MCF 10A (cell line): ENCODE measurements at places on chromosomes 12 and 14.
A peak's percentile ranks its signal among the peaks of the same experiment; 100 is the strongest.

GRCh38 chr14:44529026-44529425 lies 21.9 kb upstream of the FSCB start:
- no peaks in the 10 kb centered on the region for H3K36me3 ChIP-seq
- no peak for DNase-seq
- no peaks in the 10 kb centered on the region for H3K27me3 ChIP-seq
- H3K27ac ChIP-seq, result no peak overlapping the region
- H3K4me1 ChIP-seq, result peaks cover 5% of the 10 kb centered on the region

- peaks cover 15% of the 10 kb centered on the region for H3K4me1 ChIP-seq
- H3K27me3 ChIP-seq, result no peaks in the 10 kb centered on the region
- H3K27ac ChIP-seq, result no peak overlapping the region
- no peak for DNase-seq
Observed at GRCh38 chr14:61968207-61968606, 206.0 kb downstream of the SNAPC1 start.

DNA sequence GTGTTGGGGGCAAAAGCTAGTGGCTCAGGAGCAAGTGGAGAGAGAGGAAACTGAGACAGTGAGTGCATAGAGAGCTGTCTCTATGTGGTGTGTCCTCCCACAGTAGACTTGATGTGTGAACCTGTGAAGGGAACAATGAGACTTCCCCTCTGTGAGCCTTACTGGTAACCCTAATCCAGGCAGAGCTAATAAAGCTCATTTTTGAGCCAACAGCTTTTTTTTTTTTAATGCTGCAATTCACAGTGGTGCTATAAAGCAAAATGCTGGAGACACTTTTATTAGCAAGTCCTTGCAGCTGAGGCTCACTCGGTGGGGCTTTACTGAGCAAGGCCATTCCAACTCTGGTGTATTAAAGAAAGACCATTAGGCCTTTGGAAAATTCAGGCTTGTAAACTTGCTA lies 26.9 kb downstream of the FBXW8 start:
- no peaks in the 10 kb centered on the region for H3K27me3 ChIP-seq
- peaks cover 43% of the 10 kb centered on the region for H3K36me3 ChIP-seq

- DNase-seq, result no peak
- H3K27me3 ChIP-seq, result peaks cover 11% of the 10 kb centered on the region
- no peak overlapping the region for H3K4me3 ChIP-seq
- H3K36me3 ChIP-seq, result no peaks in the 10 kb centered on the region
- no peak overlapping the region for H3K27ac ChIP-seq
- no peaks in the 10 kb centered on the region for H3K4me1 ChIP-seq
Observed at GRCh38 chr14:90204516-90204915, 51.8 kb upstream of the PSMC1 start.

- H3K27me3 ChIP-seq, result no peaks in the 10 kb centered on the region
- H3K36me3 ChIP-seq, result peaks cover 6% of the 10 kb centered on the region
Observed at GRCh38 chr14:91885113-91885712, 17.9 kb upstream of the TC2N start.

DNA sequence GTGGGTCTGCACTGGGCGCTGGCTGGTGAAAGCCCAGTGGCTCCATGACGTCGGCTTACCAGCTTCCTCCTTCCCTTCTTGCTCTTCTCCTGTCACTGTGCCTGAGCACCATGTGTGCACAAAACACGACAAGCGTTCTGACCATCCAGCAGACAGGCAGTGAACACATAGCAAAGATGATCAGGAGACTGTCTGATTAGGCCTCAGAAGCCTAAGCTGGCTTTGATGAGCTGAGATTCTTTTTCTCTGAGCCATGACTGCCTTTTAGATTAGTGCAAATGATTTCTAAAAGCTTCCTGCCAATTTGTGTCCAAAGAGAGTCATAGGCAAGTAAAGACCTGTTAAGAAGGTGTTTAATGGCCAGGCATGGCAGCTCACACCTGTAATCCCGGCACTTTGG lies 83.1 kb downstream of the AACS start:
- H3K27me3 ChIP-seq, result no peaks in the 10 kb centered on the region
- peak overlapping the region; percentile 31 for H3K27ac ChIP-seq
- no peaks in the 10 kb centered on the region for H3K36me3 ChIP-seq
- no peak overlapping the region for H3K4me3 ChIP-seq
